ENCODE measurements at places on chromosomes 1 and 21.

DNA sequence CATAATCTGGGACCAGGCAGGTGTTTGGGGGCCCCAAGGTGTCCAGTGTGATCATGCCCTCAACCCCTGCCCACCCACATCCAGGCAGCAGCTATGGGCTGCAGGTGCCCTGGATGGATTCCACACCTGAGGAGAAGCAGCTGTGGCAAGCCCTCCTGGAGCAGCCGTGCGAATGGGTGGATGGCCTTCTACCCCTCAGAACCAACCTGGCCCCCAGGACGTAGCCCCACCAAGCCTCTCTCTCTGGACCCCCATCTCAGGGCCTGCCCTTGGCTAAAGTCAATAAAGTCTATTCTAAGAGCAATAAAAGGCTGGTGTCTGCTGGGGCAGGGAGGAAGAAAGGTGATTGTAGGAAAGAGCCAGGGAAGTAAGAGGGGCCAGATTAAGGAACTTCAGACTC, 11.8 kb downstream of the SYTL1 start:
- DNase-seq: no peak

- DNase-seq: no peak
These were observed 78.9 kb upstream of the SLC45A1 start for GRCh38 chr1:8239039-8239305.

DNA sequence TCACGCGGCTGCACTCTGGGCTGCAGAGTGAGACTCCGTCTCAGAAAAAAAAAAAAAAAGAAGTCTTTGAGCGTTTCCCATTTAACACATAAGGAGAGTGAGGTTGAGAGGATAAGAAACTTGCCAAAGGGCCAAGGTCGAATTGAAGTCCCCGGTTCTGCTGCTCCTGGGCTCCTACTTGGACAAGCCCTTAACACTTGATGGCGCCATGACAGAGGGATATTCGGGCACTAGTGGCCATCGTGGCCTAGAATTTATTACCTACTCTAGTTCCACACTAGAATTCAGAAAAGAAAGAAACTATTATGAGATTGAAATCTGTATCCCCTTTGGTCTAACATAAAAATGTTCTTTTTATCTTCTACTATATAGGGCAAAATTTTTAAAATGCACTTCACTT, 65.7 kb upstream of the NEK2 start:
- DNase-seq: no peak

DNA sequence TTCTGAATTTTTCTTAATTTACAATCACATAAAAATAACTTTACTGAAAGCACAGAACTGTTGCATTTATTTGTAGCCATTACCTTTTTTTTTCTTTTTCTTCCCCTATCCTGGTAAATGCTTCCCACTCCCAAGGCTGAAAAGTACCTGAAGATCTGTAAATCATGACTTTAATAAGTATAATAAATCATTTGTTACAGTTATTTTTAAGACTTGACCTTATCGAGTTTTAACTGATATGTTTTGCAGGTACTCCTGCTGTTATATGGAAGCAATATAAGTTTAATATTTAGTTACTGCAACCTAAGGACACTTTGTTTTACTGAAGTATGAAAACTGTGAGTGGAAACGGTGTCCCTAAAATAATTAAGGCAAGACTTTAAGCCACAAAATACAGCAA, 142.6 kb downstream of the TTLL7 start:
- no peak for DNase-seq

DNA sequence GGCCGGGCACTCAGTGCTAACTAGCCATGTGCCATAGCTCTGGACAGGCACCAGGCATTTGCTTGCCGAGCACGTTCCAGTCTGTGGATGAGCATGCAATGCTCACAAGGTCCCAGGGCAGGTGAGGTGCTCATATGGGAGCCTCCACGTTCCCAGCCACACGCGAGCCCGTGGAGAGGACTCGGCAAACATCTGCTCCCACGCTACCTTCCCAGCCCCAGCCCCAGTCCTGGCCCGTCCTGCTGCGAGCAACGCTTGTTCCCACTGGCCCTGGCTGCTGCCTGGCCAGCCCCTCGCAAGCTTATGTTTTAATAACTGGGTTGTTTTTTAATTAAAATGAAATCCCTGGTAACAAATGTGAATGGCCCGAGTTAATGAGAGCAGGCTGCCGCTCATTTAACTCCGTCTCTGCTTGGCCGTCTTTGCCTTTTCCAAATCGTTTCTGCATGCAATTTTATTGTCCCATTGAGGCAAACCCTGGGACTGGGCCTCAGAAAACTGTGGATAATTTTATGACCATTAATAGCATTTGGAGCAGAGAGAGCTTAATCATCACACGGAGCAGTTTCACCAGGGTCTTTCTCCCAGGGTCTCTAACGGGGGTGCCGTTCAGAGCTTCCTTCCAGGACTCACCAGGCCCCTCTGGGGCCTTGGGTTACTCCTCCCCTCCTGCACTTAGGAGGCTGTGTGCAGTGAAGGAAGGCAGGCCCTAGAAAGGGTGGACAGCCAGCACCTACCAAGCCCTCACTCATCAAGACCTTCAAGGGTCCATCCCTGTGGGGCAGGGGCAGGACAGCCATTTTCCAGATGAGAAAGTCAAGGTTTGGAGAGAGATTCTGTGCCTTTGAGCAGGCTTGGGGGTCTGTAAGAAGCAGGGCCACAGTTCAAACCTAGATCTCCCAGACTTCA, 136.8 kb downstream of the GLIS1 start:
- DNase-seq: no peak

GRCh38 chr1:53074313-53075154, 12.5 kb downstream of the PODN start:
- no peak for DNase-seq

DNA sequence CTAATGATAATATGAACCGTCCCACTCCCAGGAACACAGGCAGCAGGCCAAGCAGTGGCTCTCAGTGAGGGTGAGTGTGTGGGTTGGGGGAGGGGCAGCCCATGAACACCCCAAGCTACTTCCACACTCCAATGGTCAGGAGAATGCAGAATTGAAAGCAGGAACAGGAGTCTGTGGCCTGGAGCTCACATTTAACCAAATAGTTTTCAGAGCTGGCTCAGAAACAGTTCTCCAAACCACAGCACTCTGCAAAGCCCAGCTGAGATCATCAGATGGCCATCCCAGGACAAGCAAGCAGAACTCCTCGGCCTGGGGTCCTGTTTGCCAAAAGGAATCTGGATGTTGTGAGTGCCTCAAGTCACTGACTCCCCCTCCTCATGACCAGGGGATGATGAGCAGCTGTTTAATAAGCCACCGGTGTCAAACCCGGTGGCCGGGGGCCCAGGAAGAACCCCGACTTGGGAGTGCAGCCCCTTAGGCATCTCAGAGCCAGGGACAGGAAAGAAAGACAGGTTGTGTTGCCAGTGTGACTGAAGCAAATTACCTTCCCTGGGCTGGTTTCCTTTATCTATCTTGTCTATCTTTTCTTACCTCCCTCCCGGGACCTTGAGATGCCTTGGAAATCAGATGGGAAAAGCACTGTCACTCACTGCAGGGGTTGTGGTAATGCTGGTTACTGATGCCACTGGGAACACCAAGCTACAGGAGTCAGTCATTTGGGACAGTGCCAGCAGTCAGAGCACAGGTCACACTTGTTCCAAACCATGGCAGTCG, 20.4 kb downstream of the DEGS1 start:
- DNase-seq: no peak

GRCh38 chr1:224381880-224382548, 25.3 kb downstream of the CNIH4 start:
- no peak for DNase-seq

DNA sequence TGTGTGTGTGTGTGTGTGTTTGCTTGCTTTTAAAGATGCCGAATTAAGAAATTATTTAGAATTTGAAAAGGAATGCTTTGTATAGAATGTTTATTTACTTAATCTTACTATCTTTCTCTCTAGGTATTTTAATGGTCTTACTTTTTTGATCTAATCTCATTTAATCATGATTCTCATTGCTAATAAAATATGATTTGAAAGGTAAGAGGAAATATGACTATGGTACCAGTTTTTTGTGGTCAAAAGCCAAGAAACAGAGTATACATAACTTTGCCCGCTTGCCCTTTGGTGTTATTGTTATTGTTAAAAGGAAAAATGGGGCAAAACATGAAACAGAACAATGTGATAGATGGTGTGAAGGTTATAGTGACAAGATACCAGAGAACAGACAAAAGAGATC, 74.6 kb downstream of the RPS6KC1 start:
- DNase-seq: no peak

DNA sequence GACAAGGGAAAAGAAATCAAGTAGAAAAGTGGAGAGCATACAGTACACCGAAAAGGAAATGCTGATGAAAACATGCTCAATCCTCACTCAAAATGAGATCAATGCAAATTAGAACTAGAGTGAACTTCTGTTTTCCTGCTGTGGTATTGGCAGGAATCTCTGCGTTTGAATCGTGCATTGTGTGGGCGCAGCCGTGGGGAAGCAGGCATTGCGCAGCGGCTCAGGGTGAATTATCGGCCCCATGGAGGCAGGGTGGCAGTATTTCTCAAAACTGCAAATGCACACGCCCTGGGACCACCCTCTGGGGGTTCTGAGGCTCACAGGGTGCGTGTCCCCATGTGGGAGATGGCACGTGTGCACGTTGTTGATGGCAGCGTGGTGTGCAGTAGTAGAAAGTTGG, 140.6 kb downstream of the PEX14 start:
- no peak for DNase-seq

Data from activated gamma-delta T cell (primary cell).